ENCODE measurements at places on chromosomes 6 and 20.

- DNase-seq, result no peak
Measured at GRCh38 chr6:74969591-74970267, 236.1 kb downstream of the COL12A1 start.

GRCh38 chr6:90039911-90040310 lies 145.6 kb downstream of the GJA10 start:
- no peak for DNase-seq

GRCh38 chr6:104908888-104909525 lies 47.9 kb upstream of the LIN28B start:
- DNase-seq, result no peak

GRCh38 chr20:57611586-57612311 lies 8.5 kb downstream of the ZBP1 start:
- no peak for DNase-seq

DNA sequence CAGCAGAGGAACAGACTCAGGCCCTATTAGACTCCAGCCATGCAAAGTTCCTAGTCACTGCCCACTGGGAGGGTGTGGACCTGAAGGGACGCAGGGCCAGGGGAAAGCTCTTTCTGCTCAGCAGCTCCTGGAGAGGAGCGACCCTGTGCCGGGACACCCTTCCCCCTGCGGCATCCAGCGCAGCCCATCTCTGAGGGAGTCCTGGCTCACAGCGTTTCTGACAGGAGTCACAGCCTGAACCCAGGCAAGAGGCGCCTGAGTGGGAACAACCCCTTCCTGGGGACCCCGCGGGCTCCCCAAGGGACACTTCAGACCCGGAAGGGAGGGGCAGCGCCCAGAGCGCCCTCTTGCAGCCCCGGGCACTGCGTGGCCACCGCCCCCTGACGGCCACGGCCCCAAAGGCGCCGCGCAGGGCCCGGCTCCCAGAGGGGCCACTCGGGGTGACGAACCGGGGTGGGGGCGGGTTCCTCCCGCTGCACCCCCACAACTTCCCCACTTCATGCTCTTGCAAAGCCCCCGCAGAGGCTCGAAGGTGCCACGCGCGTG lies 862 bp downstream of the UCKL1 start:
- peak; percentile 41 for DNase-seq

- peak; percentile 67 for DNase-seq
Measured at GRCh38 chr6:135675862-135676261, 175.6 kb upstream of the PDE7B start.

DNA sequence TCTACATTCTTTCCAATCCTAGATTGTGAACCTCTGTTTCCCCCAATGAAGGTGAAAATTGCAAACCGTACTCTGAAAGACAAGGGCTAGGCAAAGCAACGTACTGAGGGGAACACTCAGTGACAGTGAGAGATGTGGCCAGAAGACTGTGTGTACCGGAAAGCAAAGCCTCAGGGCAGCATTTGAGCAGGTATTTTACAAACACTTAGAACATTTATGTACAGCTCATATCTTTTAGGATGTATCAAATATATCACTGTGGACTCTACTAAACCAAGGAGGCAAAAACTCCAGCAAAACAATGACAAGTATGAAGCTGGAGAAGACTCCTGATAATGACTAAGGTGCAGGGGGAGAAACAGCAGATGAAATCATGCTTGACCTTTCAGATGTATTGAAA lies 236.9 kb downstream of the FOXC1 start:
- no peak for DNase-seq

DNA sequence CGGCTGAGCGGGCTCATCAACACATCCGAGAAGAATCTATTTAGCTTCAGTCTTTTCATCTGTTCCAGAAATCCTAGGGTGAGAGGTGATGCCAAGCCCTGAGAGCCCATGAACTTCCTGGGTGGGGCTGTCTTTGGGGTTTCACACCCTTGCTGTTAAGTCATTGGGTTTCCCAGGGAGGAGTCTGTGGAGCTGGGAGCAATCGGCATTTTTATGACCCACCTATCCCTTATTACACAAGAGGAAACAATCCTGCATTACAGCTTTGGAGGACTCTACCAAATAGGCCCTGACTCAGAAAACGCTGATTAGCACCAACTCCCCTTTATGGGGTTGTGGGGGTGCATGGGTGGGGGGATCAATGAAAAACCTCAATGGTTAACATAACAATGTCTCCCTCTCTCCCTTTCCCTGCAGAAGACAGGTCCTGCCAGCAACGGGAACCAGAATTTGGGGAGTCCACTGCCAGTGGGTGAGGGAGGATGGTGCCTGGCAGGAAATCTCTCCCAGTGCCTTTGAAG lies 46.3 kb downstream of the EZR start:
- no peak for DNase-seq

DNA sequence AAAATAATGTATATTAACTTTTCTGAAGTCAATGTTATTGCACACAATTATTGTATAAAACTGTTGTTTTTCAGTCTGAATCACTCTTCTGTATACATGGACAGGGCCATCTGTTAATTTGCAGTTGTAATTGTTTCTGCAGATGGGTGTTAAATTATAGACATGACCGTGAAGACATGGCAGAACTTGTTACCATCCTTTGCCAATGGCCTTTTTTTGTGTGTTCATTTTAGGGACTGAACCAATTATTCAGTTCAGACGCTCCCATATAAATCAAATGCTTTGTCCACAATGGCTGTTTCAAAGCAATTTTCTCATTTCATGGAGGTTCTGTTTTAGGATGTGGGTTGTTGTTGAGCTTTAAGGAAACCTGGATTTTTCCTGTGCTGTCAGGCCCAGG lies 533.7 kb downstream of the DOK5 start:
- DNase-seq, result no peak

DNA sequence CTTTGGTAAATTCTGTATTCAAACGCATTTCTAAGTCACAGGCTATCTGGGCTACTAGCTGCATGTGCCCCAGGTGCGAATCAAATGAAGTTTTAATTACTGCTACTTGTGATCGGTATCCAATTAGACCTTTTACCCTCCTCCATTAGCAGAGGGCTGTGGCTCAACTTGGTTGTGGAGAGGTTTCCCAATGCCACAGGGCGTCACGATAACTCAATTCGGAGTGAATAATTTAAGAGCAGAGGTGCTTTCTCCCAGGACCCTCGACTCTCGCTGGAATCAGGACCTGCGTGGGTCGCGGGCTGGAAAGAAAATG lies 640 bp downstream of the SAYSD1 start:
- DNase-seq, result no peak

DNA sequence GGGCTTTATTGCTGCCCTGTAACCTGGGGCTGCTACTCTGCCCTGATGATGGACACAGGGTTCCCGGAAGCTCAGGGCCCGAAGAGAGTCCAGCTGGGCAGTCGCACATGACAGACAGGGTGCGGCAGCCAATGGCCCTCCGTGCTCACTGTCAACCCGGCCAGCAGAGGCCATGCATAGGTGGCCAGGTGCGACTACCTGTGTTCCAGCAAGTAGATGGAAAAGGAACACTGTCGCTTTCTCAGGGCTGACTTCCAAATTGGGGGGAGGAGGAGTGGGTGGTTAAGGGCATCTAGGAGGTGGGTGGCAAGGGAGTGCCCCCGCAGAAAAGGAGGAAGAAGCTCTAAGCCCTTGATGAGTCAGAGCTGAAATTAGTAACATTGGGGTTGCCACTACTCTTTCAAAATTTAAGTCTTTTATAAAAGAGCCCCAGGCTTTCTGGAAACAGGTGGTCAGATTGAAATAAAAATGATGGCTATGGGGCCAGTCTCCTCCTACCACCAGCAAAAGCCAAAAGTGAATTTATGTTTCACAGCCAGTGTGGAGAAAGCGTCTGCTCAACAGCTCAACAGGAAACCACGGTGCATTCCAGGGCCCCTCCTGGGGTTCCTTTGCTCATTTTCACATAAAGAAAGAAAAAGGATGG lies 2.3 kb upstream of the RAMACL start:
- peak; percentile 63 for DNase-seq

DNA sequence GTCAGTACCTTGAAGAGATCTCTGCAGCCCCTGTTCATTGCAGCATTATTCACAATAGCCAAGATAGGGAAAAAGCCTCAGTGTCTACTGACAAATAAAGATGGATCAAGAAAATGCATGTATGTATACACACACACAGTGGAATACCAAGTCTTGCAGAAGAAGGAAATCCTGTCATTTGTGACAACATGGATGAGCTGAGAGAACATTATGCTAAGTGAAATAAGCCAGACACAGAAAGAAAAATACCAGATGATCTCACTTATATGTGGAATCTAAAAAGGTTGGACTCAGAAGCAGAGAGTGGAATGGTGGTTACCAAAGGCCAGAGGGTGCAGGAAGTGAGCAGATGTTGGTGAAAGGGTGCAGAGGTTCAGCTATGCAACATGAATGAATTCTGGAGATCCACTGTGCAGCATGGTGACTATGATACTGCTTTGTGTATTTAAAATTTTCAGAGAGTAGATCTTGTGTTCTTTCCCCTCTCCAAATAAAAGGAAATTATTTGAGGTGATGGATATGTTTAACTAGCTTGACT lies 11.0 kb upstream of the SLC22A1 start:
- peak; percentile 1 for DNase-seq

- no peak for DNase-seq
Measured at GRCh38 chr6:162234631-162235030, 492.9 kb downstream of the PRKN start.

DNA sequence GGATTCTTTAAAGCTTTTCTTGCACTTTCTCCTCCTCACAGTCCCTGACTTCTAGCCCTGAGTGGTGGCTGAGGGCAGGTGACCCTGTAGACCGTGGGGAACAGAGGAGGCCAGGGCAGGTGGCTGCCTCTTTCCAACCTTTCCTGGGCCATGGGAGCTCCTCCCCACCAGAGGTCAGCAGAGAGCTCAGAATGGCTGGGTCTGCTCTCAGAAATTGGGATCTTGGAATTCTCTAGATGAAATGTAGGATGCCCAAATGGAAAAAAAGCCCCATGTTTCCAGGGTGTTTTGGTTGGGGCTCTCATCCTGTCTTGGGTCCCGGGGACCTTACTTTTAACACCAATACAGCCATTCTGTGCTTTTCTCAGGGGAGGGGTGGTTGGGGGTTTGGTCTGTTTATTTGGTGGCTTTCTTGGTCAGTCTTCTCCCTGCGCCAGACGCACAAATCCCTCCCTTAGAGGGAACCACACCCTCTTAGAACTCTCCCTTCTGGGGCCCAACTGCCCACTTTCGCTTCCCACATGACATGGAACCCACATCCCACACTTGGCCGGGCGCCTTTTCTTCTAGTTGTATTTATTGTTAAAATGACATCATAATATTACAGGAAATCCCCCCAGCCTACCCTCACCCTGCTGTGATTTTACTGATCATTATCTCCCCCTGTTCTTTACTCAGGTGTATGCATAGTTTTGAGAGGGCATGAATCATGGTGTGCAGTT lies 17.9 kb downstream of the GNAS start:
- peak; percentile 59 for DNase-seq

DNA sequence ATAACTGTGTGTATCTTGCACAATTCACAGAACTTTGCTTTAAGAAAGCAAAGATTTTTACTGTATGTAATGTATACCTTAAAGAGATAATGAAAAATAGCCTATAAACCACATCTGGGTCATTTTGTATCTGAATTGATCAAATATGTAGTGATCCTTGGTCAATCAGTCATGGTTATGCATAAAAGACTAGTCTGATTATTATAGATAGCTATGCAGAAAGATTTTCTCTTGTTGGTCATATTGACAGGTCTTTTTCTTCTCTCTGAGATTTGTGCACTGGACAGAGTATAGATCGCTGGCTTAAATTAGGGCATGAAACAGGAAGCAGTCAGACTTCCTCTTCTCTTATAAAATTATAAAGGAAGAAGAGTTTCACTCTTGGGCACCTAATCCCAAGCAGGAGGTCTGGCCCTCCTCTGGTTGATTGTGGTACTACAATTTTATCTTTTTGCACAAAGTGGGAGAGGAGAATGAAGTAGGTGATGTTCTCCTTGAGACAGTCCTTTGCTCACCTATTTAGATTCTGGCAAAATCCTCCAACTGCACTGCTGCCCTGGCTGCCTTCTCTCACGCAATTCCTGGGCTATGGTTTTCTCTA lies 380.9 kb upstream of the RGS17 start:
- DNase-seq, result peak; percentile 59

Data from suppressor macrophage (primary cell).